ENCODE measurements at places on chromosomes 5 and 9. TPM values are rescaled to one million over a fixed set of nuclear protein-coding genes. Genes with fewer than 3 reads are reported as not detected.

DNA sequence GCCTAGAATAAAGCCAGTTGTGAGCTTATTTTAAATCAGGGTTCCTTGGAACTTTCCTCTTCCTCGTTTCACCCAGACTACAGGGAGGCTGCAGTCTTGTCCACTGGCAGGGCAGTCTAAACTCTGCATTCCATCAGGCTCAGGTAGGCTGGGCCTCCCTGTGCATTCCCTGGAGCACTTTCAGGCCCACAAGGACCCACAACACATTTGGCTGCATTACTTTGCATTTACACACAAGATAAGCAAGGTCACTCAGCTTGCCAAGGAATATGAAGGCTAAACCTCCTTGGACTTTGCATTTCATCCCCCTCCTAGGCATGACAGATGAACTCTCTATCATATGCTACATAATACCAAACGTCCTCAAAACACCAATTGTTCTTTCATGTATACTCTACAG lies 104.2 kb downstream of the MARCHF3 start:
- no peak for DNase-seq

- no peak for DNase-seq
Observed at GRCh38 chr5:131067636-131068035, 97.4 kb downstream of the HINT1 start.

- DNase-seq = no peak
Observed at GRCh38 chr9:5388026-5388819, 48.5 kb upstream of the RLN1 start.

DNA sequence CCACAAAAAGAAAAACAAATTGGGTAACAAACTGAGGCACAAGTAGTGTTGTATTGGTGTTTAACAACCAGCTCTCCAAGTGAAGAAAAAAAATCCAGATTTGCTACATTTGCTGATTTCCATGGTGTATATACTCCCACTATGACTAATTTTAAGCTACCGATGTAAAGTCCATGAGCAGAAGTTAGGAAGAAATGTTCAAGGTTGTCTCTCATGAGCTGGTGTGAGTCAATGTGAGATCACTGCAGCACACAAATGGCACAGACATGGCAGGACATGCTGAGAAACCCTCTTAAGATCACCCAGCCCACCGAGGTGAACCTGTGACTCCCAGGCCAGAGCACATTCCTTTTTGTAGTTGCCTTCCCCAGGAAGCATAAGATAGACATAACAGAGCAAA lies 36.2 kb downstream of the SLC44A1 start:
- no peak for DNase-seq

DNA sequence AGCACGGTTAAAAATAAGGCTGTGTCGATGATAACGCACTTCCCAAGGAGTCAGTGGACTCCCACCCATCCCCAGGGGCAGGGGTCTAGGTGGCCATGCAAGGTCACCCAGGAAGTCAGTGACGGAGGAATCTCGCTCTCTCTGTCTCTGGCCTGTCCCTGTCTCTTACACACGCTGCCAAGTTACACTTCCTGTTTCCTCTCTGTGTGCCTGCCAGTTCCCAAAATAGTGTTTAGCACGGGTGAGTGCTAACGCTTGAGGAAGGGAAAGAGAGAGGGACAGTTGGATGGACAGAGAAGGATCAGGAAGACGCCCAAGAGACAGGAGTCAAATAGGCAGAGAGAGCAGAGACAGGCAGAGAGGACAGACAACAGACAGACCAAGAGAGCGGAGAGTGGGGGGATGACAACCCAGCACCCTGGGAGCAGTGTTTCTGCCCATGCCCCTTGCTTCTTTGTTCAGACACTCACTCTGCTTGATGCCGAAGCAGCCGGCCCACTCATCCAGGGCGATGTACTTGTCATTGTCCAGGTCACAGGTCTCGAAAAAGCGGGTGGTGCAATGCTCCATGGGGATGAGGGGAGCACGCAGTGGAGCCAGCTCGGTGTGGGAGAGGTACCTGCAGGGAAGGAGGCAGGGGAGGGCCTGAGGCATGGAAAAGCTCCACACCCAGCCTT lies 23.0 kb downstream of the SPARC start:
- DNase-seq = no peak

GRCh38 chr5:136028782-136029742 lies at the start of gene TGFBI:
Gene TGFBI, plus strand, starts transcription at chr5:136028988. Its CDS starts 68 bp downstream, at chr5:136029056.
- DNase-seq = peak; percentile 85

- peak; percentile 81 for DNase-seq
Observed at GRCh38 chr9:89999176-89999533, 394.3 kb downstream of the GADD45G start.

- no peak for DNase-seq
Observed at GRCh38 chr9:105842023-105842644, 147.8 kb downstream of the TMEM38B start.

DNA sequence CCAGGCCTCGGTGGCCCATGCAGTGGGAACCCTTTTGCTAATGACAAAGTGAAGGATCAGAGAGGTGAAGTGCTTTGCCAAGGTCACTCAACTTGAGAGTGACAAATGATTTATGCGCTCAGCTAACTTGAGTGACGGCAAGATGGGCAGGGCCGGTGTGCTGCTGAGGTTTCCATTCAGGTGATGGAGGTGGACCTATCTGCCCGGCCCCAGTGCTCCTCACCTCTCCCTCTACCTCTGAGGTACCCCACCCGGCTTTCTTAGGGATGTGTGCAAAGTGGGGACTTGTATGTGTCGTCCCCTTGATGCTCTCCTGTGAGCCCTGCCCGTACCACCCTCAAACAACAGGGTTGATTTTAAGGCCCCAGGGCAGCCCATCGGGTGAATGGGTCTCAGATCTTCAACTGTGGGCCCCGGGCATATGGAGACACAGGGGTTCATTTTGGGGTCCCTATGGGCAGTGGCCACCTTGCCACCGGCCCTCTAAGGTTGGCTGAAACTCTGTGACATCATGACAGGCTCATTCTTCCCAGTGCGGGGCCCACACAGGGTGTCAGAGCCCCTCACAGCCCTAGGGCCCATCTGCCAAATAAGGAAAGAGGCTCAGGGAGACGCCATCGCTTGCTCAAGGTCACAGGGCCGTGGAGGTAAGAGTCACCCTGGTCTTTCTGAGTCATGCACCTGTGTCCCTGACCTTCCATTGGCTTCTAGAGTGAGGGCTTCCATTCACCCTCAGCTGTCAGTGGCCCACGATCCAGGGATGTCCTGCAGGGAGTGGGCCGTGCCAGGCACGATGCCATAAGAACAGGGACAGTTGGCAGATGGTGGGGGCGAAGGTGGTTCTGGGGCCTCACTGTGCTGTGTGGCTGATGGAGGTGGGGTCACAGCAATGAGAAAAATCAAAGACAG lies 170.6 kb upstream of the MVB12B start:
- DNase-seq = no peak

DNA sequence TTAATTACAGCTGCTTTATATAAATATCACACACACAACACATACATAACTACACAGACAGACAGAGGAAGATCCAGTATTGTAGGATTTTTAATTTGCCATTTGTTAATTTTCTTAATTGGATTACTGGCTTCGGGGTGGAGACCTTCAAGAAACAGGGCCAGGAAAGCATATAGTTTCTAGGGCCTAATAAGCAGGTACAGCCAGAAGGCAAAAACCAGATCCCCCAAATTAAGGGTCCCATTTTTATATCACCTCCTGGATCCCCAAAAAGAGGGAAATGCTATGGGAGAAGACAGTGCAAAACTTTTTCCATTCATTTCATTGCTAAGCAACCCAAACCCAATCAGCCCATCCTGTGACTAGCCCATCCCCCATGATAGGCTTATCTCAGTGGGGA lies 373.3 kb upstream of the FAM174A start:
- DNase-seq = no peak

- DNase-seq = no peak
Observed at GRCh38 chr9:91130796-91131318, 230.9 kb downstream of the AUH start.

DNA sequence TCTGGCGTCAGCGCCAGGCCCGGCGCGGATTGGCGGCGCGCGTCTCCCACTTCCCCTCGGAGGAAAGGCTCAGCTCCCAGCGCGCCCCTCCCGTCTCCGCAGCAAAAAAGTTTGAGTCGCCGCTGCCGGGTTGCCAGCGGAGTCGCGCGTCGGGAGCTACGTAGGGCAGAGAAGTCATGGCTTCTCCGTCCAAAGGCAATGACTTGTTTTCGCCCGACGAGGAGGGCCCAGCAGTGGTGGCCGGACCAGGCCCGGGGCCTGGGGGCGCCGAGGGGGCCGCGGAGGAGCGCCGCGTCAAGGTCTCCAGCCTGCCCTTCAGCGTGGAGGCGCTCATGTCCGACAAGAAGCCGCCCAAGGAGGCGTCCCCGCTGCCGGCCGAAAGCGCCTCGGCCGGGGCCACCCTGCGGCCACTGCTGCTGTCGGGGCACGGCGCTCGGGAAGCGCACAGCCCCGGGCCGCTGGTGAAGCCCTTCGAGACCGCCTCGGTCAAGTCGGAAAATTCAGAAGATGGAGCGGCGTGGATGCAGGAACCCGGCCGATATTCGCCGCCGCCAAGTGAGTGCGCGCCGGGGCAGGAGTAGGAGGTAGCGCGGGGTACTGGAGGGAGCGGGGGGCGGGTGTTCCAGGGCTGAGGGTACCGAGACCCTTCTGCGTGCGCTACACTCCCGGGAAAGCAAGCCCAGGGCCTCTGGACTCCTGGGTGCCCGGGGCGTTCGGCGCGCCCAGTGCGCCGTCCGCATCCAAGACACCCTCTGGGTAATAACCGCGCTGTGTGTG lies at the start of gene MSX2:
Gene MSX2 (plus strand): TSS at position 99 of the 777 bp plus-strand sequence. CDS start 78 bp downstream, at position 177.
- peak; percentile 52 for DNase-seq

DNA sequence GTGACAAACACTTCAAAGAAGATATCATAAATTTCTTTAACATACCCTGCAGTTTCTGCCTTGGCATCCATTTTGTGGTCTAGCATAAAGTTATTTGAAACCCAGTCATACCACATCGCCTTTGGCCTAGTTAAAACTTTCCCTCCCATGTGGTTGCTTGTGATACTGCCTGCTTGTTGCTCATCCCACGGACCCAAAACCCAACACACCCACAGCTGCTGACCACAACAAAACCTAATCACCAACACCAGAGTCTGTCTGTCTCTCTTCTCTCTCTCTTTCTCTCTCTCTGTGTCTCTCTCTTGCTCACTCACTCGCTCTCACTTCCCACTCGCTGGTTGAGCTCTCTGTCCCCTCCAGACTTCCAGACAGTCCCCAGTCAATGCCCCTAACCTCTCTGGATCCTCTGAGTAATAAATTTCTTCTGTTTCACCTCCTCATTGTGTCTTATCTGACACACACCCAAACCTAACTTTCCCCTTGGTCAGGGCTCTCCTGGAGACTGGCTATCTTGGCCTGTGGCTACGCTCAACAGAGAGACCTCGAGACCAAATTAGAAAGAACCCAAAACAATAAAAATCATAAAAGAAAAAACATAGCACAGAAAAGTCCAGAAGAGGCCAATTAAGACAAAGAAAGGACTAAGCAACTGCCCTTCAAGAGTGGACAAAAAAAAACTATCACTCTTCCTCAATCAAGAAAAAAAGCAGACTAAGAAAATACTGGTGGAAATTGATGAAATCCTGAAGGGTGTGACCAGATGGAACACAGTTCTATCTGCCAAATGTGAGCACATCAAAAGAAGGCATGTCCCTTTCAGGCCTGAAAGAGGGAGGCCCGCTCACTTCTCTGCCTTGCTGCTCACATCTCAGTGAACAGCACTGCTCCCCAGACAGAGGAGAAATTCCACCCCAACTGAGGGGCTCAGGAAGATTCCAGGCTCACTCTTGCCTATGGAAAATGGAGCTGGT lies 41.5 kb downstream of the TTLL11 start:
- no peak for DNase-seq

- no peak for DNase-seq
Observed at GRCh38 chr9:74953235-74953751, 581 bp upstream of the C9orf40 start.

DNA sequence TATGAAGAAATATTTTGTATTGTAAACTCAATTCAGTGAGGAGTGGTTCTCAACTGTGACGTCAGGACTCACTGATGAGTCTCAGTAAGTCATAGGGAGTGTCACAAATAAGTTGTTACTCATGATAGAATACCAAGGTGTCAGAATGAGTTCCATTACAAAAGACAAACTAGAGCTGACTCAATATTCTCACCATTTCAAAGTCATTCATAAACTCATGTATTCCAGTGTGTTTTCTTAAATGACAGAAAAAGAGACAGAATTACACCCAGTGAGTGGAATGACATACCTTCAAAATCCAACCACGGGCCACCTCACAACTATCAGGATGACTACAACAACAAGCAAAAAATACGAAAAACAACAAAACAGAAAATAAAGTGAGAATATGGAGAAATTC lies 321.5 kb downstream of the ENC1 start:
- DNase-seq = no peak

DNA sequence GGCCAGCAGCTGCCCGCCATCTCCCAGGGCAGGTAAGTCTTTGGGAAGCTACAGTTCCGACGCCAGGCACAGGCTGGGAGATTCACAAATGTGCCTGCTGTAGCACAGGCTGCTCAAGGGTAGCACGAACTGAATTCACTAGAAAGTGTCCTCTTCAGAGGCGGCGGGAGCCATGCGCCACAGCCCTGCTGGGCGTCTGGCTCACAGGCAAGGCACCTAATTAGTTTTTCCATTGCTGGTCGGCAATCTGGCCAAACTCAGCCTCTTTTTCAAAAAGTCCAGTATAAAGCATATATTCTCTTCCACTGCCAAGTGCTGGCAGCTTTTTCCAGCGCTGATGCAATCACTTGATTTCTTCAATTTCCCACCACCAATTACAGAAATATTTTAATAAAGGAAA lies 128.9 kb upstream of the RAPGEF1 start:
- DNase-seq = no peak

GRCh38 chr5:14600846-14601245 lies 19.3 kb downstream of the OTULINL start:
- DNase-seq = no peak

DNA sequence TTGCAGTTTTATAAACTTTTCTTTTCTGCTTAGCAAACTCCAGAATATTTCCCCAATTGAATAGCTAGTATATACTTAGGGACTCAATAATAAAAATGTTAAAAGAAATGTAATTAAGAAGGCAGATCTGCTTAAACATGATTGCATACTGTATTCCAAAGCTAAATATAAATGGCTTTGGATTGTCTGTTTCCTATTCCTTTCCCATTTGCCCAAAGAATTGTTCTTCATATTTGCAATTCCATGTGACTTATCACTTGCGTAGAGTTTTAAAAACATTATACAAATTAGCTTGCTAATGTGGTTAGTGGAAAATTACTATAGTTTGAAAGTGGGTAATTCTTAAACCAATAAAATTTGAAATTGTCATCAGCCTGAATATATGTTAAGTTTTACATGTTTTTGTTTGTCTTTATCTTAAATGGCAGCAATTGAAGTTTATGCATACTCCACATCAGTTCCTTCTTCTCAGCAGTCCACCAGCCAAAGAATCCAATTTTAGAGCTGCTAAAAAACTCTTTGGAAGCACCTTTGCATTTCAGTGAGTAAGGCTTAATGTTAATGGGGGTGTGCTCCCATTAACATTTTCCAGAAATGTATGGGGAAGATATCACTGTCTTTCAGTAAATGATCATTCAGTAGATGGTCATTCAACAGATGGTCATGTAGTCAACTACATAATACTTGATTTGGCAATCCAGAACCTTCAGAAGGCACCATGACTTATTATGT lies 161.2 kb downstream of the PARP8 start:
- no peak for DNase-seq

GRCh38 chr5:115381911-115382662 lies 85.6 kb upstream of the CCDC112 start:
- DNase-seq = no peak

The NEUROG1 gene
- total RNA-seq = not detected

The TAF11L9 gene
- total RNA-seq = not detected

The TAF11L10 gene
- total RNA-seq = not detected

The CDH9 gene
- not detected for total RNA-seq

The SPINK13 gene
- total RNA-seq = not detected

The PAPPA gene
- total RNA-seq = 0.46 TPM

All from right lobe of liver (tissue), 6 donors.